ENCODE measurements at places on chromosomes 3 and 15. TPM values are rescaled to one million over a fixed set of nuclear protein-coding genes. Genes with fewer than 3 reads are reported as not detected.

DNA sequence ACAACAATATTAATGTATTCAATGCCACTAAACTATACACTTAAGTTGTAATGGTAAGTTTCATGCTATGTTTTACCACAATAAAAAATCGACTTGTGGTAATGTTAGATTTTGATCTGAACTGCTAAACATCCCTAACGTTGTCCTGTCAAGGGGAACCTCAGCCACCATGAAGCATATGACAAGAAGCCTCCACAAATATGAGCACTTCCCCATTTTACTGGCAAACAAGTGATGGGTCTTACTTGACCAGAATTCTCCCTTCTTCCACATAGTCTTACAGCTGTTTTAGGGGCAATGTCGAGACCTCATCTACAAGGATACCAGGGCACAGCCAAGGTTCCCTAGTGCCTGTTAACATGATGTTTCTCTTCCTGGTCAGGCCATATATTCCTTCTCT is 124.2 kb upstream of the ABI3BP start:
- ATAC-seq: no peak

- ATAC-seq: no peak
Observed at GRCh38 chr3:29065211-29065785, 215.6 kb upstream of the RBMS3 start.

DNA sequence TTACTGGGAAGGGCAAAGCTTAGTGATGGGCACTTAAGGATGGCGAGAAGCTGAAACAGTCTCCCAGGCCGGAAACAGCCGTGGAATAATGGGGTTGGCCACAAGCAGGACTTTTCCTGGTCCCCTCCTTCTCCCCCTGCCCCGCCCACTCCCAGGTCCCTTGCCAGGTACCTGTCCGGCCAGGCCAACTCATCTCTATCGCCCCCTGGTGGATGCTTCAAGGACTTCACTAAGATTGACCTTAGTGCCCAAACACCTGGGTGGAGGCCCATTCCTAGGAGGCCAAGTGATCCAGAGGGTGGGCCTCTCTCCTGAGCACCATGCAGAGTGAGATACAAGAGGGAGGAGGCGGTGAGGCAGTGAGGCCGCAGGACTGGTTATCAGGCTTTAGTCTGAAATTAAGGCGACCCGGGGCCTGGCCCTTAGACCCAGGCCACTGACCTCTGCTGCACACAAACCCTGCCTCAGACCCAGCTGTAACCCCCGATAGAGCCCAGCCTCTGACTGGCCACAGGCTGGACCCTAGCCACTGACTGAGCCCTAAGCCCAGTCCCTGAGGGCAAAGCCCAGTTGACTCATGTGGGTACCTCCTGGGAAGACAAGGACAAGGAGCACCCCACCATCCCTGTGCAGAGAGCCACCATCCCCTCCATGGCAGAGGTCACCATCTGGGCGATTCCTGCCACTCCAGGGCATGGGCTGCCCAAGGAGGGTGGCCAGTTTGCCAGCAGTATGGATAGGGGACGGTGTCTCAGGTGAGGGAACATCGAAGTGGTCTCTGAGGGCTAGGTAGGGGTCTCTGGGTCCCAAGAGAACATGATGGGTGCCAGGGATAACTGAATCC is 37.6 kb downstream of the VIPR1 start:
- ATAC-seq: peak; percentile 72

DNA sequence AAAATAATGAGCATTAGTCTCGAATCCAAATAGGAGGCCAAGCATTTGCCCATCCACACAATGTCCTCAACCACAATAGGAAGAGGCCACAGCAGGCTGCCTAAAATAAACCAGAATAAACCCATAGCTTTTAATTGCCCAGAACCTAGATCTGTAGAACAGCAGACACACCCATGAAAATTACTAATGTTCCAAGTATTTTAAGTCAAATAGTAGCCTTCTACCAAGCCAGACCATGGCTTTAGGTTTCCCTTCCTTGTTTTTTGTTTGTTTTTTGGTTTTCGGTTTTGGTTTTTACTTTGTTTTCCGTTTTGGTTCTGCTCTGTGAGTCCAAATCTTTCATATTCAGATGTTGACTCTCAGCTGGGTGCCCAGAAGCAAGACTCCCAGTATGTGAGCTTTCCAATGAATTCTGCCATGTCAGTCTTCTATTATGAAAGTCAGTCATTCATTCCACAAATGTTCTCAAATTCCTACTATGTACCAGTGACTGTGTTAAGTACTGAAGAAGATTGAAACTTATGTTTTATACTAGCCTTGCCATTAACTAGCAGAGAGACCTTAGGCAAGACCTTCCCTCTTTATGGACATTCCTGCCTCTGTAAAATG is 57.8 kb upstream of the BOC start:
- no peak for ATAC-seq

DNA sequence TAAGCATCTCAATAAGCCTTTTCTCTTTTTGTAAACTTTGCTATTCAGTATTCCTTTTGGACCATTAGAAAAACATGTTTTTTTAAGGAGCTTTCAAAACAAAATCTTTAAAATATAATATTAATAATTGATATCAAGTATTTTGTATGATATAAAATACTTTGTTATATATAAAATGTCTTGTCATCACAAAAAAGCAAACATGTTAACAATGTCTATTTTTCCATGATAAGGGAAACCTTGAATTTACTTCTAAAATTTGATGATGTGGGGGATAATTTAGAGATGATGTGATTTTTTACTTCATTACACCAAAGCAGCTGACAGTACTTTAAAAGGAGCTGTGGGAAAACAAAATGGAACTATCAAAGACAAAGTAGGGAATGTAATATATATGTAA is 887.7 kb downstream of the SI start:
- ATAC-seq: no peak

DNA sequence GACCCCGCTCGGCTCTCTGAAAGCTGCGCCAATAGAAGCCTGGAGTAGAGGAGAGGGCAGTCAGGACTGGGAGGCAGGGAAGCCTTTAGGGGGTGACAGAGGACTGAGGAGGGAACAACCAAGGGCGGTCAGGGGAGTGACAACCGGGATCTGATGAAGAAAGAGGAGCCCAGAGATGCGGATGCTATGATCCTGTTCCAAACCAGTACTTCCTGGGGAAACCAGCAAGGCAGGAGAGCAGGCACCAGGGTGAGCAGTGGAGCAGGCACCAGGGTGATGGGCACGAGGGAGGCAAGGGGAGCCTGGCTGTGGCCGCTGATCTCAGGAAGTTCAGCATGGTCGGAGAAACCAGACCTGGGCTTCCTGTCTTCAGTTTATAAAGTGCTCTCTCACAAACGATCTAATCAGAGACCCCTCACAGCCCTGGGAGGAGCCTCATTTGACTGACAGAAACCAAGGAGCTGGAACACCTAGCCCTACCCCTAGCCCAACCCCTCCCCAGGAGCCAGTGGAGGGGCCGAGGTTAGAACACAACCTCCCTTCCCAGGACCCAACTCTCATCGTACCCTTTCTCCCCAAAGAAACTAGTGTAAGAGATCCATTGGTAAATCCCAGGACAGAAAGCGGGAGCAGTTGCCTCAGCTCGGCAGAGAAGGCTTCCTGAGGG is 34.9 kb downstream of the CCDC33 start:
- no peak for ATAC-seq

DNA sequence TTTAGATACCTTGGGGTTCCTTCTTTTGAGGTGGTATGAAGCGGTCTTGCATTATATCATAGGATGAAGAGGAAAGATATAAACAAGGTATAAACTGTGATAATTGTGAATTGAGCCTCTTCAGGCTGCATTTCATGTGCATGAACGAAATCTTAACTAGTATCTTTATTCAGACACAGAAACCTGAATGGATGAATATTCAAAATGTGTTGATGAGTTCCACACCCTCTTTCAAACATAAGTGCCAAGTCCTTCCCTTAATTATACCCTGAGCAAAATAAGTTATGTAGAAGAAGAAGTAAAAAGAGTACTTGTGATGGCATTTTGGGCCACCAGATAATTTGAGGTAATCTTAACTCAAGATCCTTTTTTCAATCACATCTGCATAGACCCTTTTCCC is 103.1 kb upstream of the CFAP20DC start:
- no peak for ATAC-seq

DNA sequence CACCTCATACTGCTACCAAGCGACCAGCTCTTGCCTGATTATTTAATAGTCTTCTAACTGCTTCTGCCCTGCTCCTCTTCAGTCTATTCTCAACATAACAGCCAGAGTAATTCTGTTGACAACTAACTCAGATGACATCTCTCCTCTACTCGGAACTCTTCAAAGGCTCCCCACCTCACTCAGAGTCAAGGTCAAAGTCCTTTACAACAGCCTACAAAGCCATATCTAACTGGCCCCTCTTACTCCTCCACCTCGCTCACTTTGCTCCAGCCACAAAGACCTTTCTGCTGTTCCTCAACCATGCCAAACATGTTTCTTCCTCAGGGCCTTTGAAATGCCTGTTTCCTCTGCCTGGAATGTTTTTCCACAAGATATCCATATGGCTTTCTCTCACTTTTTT is 43.6 kb downstream of the PIK3R4 start:
- no peak for ATAC-seq

DNA sequence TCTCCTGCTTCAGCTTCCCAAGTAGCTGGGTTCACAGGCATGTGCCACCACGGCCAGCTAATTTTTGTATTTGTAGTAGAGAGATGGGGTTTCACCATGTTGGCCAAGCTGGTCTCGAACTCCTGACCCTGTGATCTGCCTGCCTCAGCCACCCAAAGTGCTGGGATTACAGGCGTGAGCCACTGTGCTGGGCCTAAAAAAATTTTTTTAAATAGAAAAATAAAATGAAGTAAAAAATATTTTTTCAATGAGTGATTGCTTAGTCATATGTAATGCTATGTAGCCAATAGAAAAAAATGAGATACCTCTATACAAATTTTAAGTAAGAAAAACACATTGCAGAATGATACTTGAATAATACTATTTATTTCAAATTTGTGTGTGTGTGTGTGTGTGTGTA is 27.9 kb upstream of the SLC30A4 start:
- no peak for ATAC-seq

DNA sequence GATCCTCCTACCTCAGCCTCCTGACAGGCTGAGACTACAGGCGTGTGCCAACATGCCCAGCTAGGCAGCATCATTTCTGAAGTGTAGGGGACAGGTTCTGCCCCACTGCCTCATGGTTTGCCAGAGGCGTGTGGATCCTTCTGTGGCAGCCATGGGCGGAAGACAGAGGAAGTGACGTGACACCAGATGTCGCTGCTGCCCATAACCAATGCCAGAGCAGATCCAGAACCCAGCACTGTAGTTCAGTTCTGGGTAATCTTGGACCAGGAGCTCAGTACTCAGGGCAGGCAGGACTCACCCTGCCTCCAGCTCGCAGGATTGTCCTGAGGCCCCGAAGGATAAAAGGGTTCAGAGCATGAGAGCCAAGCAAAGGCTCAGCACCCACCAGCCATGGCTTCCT is 8.2 kb downstream of the RBPMS2 start:
- peak; percentile 38 for ATAC-seq

- no peak for ATAC-seq
Observed at GRCh38 chr3:42505849-42506410, 3.5 kb downstream of the VIPR1 start.

GRCh38 chr15:42503825-42504224 is 8.4 kb downstream of the SNAP23 start:
- no peak for ATAC-seq

GRCh38 chr3:186520957-186521842 is 23.0 kb downstream of the CRYGS start:
- ATAC-seq: peak; percentile 75

The TGFBR2 gene
- 63.2 TPM for total RNA-seq

The LEKR1 gene
- 0.93 TPM for total RNA-seq

The PLIN1 gene
- 0.09 TPM for total RNA-seq

The OR5AC2 gene
- total RNA-seq: not detected
